ENCODE measurements at places on chromosomes 7 and 10.

GRCh38 chr10:124296121-124296812, 122.5 kb downstream of the OAT start:
- DNase-seq, result no peak

DNA sequence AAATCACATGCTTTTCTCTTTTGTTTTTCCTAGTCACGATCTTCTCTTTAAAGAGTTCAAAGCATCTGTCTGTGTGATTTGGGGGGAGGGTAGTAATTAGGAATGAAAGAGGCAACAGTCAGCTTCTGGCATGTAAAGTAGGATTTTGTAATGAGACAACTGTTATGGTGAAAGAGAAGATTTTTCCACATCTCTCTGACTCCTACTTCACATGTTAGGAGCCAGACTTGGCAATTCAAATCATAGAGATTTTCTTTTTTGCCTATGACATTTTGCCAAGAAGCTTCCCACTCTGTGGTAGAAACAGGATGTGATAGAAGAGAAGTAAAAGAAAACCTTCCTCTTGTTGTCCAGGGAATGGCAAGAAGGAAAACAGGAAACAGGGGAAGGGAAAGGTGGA, 38.3 kb upstream of the KLHL7 start:
- DNase-seq, result no peak

GRCh38 chr10:24722131-24722675, 1.5 kb downstream of the ARHGAP21 start:
- no peak for DNase-seq

DNA sequence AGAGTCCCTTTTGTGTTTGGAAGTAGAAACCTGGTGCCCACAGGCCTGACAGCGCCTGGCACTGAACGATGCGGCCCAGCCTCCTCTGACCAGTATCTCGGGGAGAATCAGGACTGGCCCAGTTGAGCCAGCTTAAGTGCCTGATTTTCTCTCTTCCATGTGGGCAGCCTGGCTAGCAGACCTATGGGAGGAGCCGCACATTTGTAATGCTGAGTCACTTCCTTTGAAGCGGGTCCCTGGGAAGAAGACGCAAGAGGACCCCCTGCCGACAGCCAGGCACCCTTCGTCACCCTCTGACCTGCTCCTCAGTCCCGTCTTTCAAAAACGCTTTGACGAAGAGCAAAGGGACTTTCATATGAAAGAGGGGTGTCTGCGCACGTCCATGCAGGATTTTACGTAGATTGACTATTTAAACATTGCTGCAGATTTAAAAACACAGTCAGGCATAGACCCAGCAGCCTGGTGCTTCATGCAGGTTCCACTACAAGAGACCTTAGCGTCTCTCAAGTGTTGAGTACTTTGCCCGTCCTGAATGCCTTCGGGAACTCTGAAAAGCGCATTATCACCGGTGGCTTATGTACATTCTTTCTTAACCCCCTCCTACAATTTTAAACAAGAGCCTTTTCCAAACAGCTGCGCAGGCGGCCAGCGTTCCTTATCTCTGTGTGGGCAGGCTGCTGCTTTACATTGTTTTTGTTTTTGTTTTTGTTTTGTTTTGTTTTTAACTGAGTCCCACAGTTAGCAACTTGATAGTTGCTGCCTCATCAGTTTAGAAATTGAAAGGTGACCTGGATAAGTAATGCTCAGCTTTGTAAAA, 36.5 kb upstream of the AP5Z1 start:
- DNase-seq, result peak; percentile 54

GRCh38 chr7:129103561-129104324, 40.8 kb upstream of the TSPAN33 start:
- no peak for DNase-seq

DNA sequence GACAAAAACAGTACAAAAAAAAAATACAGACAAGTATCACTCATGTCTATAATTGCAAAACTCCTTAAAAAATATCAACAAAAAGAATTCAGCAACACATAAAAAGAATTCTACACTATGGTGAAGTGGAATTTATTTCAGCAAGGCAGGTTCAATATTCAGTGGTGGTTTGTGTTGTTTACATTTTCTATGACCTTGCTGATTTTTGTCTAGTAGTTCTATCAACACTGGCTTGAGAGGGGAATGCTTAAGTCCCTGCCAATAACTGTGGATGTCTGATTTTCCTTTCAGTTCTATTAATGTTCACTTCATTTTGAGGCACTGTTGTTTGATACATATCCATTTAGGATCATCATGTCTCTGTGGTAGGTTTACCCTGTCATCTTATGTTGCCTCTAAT, 58.5 kb downstream of the CADPS2 start:
- DNase-seq, result no peak

GRCh38 chr10:69413221-69413865, 3.4 kb downstream of the TACR2 start:
- DNase-seq, result peak; percentile 73

DNA sequence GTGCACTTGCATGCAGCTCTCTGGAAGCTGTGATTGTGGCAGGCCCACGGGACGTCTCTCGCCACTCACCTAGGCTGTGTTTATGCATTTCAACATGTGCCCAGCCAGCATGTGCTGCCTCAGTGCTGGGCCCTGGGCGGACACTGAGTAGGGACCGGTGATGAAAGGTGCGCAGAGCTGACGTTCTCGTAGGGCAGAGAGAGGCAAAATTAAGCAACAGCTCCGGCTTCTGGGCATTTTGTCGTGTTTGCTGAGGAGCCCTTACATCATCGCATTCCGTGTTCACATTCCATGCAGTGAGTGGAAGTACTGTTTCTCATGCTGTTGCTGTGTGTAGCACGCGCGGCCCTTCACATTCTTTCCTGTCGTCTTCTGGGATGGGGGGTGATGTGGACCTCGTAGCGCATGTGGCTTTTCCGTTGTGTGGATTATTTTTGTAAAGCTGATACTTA, 50.5 kb downstream of the PRF1 start:
- DNase-seq, result peak; percentile 21

Measured in body of pancreas (tissue), 4 donors.